ENCODE measurements at places on chromosomes 13 and 19.

DNA sequence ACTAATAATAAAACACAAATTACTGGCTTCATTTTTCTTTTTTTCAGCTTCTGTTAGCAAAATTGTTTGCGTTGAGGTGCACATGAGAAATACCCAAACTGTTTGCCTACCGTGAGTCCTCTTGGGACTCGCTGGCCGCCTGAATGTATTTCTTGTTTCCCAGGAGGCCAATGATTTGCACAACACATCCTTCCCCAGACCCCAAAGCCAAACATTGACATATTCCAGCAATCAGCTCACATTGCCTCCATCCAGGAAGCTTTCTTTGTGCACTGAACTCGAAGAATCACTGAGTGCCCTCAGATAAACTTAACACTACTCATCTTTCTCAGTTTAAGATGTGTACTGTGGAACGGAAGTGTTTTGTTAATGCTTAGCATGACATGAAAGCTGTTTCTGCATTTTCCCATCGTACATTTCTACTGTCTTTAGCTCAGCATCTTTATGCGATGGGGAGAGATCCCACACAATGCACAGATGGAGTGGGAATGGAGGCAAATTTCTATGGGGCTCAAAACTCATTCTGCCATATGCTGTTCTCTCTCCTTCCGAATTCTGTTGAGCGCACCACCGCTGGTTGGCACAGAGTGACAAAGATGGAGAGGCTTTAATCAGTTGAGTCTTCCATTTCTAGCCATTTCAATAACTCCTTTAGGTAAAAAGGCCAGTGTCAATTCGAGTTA, 399.5 kb downstream of the RFC3 start:
- DNase-seq, result no peak

GRCh38 chr13:28306325-28306724, 168.0 kb downstream of the PAN3 start:
- no peak for DNase-seq

DNA sequence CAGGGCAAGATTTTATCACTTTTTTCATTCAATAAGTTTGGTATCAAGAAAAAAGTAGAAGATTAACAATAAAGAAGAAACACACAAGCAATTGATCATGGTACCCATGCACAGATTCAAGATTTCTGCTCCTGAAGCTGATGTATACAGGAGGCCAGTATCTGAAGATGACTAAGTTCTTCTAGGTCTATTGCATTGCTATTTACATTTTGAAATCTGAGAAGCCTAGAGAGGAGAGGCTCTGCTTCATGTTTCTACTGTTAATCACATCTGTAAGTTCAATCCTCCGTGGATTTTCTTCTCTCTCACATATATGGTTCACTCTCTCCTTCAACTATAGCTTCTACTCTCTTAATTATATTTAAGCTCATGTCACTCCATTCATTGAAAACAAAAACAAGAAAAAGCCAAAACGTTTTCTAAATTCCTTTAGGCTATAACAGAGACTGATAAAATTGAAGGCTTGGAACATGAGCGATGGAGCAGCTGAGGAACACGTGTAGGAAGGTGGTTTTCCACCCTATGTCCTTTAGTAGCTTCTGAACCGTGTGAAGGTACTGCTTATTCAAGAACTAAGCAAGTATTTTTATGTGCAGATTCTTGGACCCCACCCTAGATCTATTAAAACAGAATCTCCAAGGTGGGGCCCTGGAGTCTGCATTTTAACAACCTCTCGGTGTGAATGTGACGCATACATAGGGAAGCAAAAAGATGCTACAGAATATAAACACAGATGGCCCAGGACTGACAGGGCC, 198.2 kb downstream of the EFNB2 start:
- no peak for DNase-seq

GRCh38 chr13:79735228-79735627, 254.3 kb downstream of the NDFIP2 start:
- DNase-seq, result no peak

- DNase-seq, result no peak
Measured at GRCh38 chr13:75214846-75215245, 267.1 kb downstream of the TBC1D4 start.

GRCh38 chr19:3725640-3726310, 17.6 kb downstream of the TJP3 start:
- DNase-seq, result no peak

DNA sequence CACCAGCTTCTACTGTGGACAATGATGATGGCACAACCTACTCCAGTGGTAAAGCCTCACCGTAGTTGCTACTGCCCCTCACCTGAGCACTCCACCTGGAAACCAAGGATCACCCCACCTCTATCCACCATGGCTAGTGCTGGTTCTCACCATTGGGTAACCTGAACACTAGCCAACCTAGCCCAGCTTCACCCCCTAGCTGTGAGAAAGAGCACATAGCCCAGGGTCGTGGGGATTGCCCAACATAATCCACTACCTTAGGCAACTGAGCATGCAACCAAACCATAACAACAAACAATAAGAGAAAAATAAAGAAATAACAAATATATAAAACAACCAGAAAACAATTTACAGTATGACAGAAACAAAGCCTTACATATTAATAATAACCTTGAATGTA, 560.1 kb downstream of the DIAPH3 start:
- DNase-seq, result no peak

DNA sequence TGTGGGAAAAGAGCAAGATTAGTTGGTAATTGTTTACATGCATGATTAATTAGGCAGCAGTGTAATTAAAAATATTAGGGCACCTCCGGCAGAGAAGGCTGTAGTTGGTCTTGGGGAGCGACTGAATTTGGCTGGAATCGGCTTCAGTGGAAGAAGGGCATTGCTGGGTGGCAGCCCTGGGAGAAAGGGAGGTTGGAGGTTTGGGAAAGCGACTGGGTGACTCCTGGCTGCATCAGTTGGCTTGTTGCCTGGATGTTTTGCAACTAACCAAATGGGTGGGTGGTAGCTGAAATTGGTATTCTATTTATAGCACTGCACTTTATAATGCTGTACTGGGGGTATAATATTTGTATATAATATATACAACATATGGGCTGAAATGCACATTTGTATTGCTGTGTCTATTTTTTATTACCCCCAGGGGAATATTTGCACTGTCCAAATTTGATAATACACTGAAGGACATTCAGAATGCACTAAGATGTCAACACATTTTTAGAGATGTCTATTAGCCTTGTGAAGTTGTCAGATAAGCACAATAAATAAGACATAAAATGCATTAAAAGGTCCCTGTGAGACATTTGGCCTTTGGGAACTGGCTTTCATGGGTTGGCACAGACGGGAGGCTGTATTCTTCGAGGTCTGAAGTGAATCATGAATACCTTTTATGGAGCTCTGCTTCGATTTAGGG, 1.7 kb downstream of the B3GLCT start:
- DNase-seq, result no peak

DNA sequence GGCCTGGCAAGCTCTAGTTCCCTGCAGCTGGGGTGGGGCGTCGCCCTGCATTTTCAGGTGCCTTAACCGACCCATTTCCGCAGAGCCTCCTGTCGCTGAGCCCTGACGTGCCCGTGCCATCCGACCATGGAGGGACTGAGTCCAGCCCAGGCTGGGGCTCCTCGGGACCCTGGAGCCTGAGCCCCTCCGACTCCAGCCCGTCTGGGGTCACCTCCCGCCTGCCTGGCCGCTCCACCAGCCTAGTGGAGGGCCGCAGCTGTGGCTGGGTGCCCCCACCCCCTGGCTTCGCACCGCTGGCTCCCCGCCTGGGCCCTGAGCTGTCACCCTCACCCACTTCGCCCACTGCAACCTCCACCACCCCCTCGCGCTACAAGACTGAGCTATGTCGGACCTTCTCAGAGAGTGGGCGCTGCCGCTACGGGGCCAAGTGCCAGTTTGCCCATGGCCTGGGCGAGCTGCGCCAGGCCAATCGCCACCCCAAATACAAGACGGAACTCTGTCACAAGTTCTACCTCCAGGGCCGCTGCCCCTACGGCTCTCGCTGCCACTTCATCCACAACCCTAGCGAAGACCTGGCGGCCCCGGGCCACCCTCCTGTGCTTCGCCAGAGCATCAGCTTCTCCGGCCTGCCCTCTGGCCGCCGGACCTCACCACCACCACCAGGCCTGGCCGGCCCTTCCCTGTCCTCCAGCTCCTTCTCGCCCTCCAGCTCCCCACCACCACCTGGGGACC, 1.2 kb downstream of the ZFP36 start:
- no peak for DNase-seq

DNA sequence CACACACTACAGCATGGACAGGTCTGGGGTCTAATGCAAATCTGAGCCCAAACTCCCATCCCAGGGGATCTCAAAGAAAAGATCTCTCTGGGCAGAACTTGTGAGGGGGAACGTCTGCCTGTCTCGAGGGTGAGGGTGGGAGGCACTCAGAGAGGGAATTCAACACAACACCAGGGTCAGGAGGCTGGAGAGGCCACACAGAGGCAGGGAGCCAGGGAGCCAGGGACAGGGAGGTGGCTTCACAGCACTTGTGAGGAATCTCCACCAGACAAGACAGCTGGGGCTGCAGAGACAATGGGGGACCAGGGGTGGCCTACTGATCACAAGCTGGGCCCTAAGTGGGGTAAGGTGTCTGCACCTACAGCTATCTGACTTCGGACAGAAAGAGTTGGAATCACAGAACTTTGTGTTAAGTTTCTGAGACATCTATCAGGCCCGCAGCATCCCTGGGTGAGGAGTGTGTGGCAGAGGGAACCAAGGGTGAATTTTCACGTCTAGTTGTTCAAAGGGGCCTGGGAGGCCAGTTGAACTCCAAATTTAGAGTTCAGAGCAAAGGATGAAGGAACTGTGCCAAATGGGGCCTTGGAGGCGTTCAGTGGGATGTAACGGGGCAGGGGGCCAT, 12.7 kb upstream of the AKAP8L start:
- no peak for DNase-seq

DNA sequence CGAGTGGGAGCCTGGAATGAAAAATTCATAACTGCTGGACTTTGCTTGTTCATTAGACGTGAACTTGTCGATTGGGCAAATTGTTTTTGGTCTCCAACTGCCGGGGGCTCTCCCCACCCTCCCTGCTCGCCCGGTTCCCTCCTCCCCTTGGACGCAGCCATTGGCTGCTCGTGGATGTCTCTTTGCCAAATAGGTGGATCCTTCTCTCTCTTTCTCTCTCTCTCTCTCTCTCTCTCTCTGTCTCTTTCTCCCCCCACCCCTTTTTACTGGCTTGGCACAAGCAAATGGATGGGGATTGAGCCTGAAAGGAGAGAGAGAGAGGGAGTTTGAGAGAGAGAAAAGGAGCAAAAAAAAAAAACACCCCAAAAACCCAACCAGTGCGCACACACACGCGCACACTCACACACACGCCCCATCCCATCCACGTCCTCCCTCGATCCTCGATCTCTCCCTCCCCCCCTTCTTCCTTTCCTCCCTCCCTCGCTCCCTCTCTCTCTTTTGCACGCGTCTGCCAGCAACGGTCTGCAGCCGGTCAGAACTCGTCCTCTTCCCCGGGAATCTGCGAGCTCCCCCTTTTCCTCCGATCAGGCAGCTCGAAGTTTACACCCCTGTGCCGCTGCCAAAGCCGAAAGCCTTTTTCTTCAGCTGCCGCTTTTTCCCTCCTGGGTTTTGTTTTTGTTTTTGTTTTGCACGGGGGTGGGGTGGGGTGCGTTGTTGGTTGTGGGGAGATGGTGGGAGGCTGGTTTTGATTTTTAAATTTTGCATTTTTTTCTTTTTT, 27.8 kb downstream of the NFIX start:
- no peak for DNase-seq

- DNase-seq, result no peak
Measured at GRCh38 chr19:40089462-40089861, 1.3 kb downstream of the ZNF780A start.

DNA sequence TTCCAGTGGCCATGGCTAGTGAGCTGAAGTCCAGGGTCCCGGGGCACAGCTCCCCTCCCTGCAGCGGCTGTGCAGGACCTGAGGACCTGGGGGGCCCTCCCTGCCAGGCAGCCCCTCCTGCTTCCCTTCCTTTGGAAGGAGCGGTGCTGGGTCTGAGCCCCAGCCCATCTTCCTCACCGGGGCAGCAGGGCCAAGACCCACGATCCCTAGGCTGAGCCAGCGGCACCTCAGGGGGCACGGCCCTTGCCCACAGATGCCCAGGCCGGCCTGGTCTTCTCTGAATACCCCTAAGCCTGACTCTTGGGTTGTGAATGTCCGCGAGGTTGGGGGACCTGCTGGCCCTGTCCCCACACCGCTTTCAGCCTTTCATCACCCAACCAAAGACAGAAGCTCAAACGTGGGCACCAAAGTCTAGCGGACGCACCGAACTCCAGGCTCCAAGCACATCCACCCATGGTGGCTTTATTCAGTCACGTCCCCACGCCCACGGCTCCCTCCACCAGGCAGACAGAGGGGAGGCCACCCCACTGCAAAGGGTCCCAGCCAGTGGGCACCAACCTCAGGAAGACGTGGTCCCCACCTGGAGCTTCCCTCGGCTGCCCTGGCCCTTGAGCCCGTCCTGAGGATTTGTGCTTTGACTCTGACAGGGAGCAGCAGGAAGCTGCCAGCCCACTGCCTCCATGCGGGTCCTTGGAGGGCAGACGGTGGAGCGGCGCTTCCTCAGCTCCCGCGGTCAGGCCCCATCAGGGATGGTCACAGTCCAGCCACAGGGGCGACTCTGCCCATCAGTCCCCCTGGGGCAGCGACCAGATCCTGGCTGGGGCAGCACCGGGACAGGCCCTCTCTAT, 8.3 kb upstream of the MEX3D start:
- DNase-seq, result no peak

All from retinal pigment epithelial cell (primary cell).